ENCODE measurements at places on chromosomes 1 and 21.

DNA sequence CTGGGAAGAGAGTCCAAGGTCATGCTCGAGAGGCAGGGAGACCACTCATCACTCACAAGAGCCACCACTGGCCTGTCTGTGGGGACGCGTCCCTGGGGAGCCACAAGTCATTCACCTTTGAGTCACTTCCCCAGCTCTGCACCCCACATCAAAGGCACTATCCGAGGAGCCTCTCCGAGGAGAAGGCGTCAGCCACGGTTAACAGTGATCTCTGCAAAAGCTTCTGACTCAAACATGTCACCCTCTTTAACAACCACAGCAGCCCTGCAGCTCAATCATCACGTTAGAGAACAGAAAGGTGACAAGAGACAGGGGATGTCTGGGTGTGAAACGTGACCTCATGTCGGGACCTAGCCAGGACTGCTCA, 9.0 kb downstream of the LRRC47 start:
- DNase-seq: no peak

DNA sequence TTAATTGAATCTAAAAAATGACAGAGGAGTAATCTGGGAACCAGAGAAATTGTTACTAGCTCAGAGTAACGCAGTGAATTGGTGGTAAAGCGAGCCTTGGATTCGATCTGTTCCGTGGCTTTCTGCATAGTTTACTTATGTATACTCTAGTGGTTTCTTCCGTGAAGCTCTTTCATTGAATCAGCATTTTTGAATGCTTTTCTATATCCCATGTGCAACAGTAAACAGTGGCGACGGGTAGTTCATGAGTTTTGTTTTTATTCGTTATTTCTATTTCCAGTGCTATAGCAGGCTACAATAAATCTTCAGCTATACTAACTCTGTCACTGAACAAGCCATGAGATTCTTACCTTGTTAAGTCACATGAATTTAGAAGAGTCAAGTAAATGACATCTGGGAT, 14.5 kb upstream of the MAP3K7CL start:
- no peak for DNase-seq

DNA sequence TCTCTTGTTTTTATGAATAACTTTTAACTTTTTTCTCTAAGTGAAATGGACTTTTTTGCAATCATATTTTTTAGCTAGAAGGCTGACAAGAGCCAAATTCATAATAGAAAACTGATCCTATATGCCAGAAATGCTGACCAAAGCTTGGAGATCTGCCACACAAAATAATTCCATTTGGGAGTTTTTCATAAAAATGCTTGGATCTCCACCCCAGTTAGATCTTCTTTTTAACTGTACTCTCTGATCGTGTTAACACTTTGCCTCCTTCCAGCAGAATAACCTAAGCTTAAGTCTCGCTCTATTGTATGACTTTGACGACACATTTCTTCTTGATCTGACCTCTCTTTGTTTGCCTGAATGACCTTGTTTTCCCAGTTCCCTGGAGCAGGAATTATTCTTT, 16.8 kb downstream of the FLG2 start:
- no peak for DNase-seq

DNA sequence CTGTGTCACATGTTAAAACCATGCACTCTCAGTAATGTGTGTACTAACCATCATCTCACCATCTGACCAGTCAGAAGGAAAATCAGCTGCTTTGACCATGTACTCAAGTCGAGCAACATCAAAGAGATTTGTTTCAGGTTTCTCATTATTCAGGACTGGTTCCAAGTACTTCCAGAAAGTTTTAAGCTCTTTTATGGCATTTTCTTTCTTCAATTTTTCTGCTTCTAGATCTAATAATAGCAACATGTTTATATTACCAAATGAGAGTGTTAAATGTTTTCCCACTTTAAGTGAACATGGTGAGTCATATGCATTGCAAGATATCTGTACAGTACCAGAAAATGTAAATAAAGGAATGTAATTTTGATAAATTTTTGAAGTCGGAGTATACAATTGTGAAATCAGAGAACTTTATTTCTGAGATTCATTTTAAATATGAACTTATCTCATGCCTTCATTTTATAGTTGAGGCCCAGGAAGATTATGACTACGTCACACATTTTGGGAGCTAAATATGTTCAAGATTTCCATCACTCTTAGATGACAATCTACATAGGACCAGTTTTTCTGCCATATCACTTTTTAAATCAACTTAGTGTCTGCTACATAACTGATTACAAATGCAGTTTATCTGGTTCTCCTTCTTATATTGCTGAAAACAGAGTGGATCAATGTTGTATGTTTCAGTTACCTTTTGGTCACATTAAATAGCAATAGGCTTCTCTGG, 87.2 kb downstream of the SPAG17 start:
- DNase-seq: no peak

GRCh38 chr1:42730988-42731387, 9.0 kb downstream of the CLDN19 start:
- DNase-seq: no peak

DNA sequence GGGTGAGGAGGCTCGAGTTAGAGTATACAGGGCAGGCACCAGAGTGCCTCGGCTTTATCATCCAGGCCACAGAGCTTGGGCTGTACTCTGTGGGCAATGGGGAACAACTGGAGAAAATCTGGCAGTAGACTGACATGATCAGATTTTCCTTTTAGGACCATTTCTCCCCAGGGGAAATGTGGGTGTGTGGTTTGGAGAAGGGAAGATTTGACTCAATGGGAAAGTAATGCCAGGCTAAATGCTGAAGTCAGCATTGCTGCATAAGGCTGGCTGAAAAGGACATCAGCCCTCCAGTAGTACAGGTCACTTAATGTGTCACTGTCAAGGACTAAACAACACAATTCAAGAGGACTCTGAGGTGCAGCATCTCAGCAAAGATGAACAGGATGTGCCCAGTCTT, 5.0 kb downstream of the FYB2 start:
- DNase-seq: no peak
